Central memory CD4-positive, alpha-beta T cell (primary cell): ENCODE measurements at places on chromosomes 11 and 22.
A peak's percentile ranks its signal among the peaks of the same experiment; 100 is the strongest.

DNA sequence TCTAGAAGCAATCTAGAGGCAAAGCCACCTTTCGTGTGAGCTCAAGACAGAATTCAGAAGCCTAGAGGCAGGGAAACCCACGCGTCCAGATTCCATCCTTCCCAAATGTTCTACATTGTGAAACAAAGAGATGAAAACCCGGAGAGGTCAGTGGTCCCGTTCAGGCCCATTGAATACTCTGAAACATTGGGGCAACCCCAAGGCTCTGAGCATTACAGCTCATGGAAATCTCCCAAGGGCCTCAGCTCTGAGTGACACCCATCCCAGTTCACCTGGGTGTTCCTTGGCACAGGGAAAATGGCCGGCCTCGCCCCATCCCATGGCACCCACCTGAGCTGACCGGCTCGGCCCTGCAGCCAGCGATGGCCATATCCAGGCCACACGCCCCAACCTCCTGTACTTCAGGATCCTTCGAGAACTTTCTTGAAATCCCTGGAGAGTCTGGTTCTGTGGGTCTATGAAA, 128.6 kb upstream of the FGF3 start:
- no peak for DNase-seq

DNA sequence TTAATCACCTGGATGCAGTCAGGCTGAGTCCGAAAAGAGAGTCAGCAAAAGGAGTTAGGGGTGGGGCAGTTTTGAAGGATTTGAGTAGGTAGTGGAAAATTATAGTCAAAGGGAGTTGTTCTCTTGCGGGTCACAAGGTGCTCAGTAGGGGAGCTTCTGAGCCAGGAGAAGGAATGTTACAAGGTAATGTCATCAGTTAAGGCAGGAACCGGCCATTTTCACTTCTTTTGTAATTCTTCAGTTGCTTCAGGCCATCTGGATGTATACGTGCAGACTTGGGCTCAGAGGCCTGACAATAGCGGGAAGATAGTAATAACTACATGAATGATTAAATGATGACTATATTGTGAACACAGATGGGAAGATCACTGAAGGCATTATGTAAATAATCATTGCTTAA, 6.2 kb downstream of the SC5D start:
- no peak for DNase-seq

- no peak for DNase-seq
These were observed 6.3 kb downstream of the CABP7 start for GRCh38 chr22:29726106-29726505.

DNA sequence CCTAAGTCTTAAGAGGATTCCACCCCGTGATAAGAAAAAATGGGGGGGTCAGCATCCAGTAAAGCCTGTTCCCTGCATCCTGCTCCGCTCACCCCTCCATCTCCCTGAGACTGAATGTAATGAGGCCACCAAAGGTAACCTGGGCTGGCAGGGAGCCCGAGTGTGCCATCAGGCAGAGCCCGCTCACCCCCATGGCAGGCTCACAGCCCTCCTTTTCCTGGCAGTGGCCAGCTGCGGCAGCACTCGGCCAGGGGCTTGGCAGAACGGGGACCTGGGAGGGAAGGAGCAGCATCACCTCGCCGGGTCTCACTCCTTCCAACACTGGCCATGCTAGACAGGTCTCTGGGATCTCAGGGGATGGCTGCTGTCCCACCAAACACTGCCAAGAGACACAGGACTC, 64.4 kb downstream of the PRDM11 start:
- no peak for DNase-seq

DNA sequence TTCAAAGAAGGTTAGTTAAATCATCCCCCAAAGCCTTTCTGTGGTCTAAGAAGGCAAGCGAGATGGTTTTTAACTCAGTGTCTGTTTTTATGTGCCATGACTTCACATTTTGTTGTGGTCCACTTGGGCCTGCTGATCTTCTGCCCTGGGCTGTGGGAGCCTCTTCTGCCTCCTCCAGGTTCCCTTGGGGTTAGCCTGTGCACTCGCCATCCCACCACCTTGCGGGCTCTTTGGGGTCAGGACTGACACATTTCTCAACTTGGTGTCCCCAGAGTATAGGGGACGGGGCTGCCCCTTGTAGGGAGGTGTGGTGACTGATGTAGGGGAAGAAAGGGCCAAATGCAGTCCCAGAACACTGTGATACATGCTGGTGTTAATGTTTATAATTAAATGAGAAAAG, 207.0 kb downstream of the TBC1D22A start:
- DNase-seq = no peak

DNA sequence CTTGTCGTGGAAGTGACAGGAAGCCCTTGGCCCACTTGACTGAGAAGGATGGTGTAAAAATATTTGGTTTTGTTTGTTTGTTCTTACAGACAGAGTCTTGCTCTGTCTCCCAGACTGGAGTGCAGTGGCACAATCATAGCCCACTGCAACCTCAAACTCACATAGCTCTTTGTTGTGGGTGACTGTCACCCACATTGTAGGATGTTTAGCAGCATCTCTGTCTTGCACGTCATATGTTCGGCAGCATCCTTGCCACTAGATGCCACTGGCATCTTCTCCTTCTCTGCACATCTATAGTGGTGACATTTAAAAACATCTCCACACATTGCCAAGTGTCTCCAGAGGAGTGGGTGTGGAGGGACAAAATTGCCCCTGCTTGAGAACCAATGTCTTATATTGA, 56.8 kb downstream of the PRR5L start:
- peak; percentile 83 for DNase-seq

DNA sequence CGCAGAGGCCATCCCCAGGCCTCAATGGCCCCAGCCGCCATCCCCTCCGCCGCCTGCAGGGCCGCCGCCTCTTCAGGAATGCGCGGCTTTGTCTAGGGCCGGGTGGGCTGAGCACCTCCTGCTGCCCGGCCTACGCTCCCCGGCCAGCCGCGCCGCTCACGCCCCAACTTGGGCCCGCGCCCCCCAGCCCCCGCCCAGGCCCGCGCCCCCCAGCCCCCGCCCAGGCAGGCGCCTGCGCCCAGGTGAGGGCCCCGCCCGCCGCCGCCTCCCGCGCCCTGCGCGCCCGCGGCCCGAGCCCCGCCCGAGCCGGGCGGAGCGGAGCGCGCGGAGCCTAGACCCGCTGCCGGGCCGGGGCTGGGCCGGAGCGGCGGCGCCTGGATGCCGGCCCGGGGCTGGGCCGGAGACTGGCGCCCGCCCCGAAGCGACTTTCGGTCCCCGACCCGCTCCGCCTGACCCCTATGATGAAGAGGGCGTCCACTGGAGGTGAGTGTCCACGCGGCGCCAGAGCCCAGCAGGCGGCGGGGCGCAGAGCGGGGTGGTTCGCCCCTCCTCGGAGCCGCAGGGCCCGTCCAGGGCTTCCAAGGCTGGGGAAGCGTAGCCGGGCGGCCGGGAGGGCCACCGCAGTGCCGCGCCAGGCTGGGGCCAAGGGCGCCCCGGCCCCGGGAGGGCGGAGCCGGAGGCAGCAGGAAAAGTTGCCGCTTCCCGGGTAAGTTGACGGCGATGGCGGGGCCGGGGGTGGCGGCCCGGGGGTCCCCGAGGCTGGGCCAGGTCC, 34.3 kb upstream of the PRODH start:
- DNase-seq = no peak

DNA sequence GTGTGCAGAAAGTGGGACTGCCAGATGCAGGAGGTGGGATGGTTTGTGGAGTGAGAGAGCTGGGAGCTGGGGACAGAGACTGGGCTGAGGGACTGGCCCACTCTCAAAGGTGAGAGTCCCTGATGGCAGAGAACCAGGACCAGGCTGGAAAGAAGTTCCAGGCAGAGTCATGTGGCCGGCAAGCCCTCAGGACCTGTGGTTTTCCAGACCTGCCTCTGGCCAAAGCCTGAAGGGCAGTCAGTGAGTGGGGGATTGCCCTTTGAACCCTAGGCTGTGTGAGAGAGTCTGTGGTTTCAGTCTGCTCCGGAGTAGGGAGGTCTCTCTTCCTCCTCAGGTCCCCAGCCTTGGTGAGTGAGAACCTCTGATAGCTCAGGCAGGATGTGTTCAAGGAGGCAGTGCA, 17.0 kb downstream of the KCNC1 start:
- DNase-seq = no peak

- DNase-seq = no peak
These were observed 31.3 kb downstream of the ATP6V1E1 start for GRCh38 chr22:17597217-17597616.

GRCh38 chr11:116352881-116353280, 419.9 kb downstream of the BUD13 start:
- no peak for DNase-seq
